Suppressor macrophage treated with lipopolysaccharide for 1 hour (primary cell): ENCODE measurements at places on chromosomes 7 and 10.
A peak's percentile ranks its signal among the peaks of the same experiment; 100 is the strongest.

DNA sequence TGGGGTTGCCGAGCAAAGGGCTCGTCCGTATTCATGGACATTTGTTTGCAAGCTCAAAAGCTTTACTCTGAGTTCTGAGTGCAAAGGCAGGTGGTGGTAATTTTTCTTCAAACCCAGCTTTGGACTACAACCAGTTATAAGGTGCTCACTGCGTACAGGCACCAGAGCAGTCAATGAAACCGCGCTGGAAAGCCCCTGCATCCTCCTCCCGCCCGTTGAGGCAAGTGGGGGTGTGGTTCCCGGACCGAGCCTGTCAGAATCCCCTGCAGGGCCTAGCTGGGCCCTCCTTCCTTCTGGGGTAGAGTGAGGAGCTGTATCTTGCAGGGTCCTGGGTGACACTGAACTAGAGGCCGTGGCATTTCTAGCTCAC is 22.3 kb downstream of the AMZ1 start:
- DNase-seq = no peak

GRCh38 chr10:71008150-71008549 is 119.8 kb upstream of the PCBD1 start:
- no peak for DNase-seq

DNA sequence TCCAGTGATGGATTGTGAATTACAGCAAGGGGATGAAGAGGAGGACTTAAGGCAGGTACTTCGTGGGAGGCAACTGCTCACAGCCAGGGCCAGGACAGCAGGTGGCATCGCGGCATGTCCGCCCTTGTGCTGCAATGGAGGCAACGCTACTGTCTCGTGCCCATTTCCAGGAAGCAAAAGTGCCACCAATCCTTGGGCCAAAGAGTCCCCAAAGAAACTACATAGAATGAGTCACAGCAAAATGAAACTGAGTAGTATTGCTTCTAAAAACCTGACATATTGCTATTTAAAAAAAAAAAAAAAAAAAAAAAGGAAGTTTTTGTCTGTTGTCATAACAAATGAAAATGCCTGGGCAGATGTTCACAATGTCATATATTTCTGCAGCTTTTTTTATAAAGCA is 46.6 kb downstream of the RSU1 start:
- DNase-seq = peak; percentile 88

- DNase-seq = peak; percentile 30
Observed at GRCh38 chr7:148715027-148715426, 16.3 kb downstream of the CUL1 start.

- no peak for DNase-seq
Observed at GRCh38 chr10:49632406-49633317, 18.8 kb downstream of the CHAT start.

- DNase-seq = peak; percentile 95
Observed at GRCh38 chr7:20450536-20450935, 119.8 kb downstream of the ITGB8 start.

GRCh38 chr10:116403740-116404250 is 23.9 kb upstream of the PNLIPRP3 start:
- no peak for DNase-seq

DNA sequence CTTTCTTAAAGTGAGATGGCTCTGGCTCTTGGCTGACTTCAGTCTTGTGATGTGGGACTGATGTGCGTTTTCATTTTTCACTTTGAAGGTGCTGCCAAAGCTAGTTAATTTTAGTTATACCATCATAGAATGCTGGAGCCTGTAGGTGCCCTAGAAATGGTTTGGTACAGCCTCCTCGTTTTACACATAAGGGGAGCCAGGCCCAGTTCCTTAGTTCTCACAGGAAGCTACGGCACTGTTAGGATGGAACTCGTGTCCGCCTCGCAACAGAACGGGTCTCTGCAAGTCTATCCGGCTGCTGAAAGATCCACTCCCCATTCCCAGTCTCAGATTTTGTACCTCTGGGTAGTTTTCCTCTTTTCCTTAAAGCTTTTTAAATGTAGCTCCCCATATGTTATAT is 173.2 kb upstream of the PRPS1L1 start:
- no peak for DNase-seq

DNA sequence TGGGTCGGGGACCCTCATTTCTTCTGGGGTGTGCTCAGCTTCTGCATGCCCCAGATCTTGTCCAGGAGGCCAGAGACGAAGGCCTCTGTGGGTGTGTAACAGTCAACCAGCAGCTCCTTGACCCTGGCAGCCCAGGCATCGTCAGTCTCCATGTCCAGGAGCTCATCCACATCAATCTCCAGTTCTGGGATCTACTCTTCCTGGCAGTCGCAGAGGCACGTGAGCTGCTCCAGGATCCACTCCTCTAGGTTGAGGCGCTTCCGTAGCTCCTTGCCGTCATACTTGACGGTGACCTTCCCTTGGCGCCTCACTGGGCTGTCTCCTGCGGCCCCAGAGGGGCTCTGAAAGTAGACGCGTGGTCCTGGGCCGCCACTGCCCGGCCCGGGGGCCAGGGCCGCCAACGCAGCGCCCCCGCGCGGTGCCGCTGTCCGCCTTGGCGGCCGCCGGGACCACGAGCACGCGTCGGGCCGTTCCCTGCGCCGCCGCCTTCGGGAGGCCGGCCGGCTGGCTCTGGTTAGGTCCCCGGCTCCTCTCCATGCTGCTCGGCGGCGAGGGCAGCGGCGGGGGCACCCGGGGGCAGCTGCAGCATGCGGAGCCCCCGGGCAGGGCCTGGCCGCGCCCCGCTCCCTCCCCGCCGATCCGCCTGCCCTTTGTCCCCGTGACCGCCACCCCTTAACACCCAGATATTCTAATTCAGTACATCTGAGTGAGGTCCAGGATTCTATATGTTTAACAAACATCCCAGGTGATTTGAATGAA is 170.5 kb downstream of the SEPTIN7 start:
- peak; percentile 50 for DNase-seq

DNA sequence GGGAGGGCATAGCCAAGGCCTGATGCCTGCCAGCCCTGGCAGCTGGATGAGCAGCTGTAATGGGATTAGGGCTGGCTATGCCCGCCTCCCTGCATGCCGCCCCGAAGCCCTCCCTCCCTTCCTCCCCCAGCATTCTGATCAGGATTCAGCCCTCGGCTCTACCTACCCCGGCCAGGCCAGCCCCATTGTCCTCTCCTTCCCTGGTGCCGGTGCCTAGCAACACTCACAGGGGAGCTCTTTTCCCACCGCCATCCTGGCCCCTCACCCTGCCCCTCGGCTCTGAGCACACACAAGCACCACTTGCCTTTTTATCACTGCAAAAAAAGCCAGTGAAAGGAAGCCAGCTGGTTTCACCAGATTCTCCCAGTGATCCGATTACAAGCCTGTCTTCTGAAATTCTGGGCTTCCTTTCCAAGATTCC is 9.0 kb upstream of the ADCYAP1R1 start:
- no peak for DNase-seq

DNA sequence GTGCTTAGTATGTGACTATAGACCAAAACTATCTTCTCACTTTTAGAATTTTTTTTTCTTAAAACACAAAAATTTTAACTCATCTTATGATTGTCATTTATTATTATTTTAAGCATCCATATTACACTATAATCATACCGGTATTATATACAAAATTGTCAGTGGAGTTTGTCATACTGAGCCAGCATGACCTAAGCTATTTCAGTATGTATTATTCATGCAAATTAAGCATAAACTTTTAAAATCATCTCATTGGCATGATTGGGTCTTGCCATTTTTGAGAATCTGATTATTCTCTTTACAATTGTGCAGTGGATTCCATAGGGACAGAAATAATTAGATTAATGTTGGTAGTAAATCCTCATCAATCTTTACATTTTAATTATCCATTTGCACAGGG is 46.2 kb upstream of the STMP1 start:
- DNase-seq = no peak

GRCh38 chr10:3902054-3902808 is 117.2 kb upstream of the KLF6 start:
- DNase-seq = peak; percentile 68

GRCh38 chr10:33412653-33413361 is 78.3 kb upstream of the NRP1 start:
- peak; percentile 91 for DNase-seq

GRCh38 chr10:131825150-131825848 is 75.5 kb upstream of the PPP2R2D start:
- no peak for DNase-seq

- no peak for DNase-seq
Observed at GRCh38 chr10:123408660-123409059, 254.5 kb downstream of the BUB3 start.

DNA sequence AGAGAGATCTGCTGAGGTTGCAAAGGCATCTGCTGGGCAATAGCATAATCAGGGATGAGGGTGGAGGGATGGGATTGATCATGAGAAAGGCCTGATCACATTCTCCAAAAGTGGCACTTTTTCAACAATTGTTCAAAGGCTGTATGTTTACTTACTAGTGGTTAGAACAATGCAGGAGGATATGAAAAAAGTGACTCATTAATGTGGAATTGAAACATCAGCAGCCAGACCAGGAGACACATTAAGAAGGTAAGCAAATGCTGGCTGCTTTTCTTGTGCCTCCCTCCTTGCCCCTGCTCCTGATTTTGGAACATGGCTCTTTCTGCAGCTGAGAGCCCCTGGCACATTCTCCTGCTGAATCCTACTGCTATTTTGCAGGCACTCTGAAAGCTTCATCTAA is 63.5 kb downstream of the FAM204A start:
- no peak for DNase-seq

DNA sequence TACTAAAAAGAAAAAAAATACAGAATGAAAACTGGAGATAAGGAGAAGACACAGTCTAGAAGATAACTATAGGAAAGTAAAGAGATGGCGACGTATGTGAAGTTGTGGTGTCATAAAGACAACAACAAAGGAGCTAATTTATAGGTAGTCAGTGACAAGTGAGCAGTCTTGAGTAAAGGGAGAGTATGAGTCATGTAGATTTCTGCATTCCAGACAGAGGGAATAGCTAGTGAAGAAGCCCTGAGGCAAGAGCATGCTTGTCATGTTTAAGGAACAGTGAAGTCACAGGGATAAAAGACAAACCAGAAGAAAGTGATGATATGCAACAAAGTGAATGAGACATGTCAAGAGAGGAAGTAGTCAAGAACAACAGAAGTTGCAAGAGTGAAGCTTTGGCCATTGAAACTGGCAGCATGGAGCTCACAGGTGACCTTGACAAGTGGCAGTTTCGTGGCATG is 2.3 kb upstream of the MIOS start:
- DNase-seq = peak; percentile 70

GRCh38 chr7:91425149-91425548 is 160.9 kb downstream of the FZD1 start:
- no peak for DNase-seq

GRCh38 chr7:137880432-137880831 is 33.7 kb upstream of the DGKI start:
- no peak for DNase-seq

DNA sequence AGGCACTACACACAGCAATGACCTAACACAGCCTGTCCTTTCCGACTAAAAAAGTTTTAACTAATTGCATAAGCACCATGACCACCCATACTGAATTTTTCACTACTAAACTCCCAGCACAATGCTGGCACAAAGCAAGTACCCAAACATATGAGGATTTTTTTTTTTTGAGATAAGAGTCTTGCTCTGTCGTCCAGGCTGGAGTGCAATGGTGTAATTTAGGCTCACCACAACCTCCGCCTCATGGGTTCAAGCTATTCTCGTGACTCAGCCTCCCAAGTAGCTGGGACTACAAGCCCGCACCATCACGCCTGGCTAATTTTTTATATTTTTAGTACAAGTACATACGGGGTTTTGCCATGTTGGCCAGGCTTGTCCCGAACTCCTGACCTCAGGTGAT is 5.1 kb downstream of the UBE2H start:
- no peak for DNase-seq

DNA sequence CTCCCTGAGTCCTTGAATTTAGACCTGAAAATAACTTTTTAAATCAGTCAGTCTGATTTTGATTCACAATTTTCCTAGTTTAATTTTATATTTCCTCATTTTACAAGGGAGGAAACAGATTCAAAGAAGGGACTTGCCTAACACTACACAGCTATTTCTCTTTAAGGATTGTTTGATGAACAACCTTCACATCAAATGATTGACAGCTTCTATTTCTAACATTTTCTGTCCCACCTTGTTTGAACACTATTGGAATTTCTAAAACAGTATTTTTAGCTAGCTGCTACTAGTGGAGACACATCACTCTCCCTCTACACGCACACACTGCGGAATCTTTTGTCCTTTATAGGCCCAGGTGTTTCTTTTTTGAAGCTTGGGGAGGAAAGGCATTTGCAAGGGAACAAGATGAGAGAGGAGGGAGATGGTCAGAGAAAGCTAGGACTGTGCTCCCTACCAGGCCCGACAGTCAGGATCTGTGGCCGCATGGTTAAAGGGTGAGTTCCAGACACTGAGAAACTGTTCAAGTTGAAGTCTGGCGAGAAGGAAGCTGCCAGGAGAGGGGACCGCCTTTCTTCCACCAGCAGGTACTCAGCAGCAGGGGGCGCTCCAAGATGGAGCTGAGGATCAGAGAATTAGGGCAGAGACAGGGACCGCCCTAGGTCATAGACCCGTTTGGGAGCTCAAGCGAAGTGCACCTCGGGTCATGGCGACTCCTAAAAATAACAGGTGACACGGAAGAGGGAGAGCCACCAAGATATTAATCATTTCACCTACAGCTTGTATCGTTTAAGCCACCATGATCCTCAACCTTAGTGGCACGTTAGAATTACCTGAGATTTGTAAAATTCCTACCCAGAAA is 49.7 kb downstream of the DNAJC12 start:
- peak; percentile 75 for DNase-seq

DNA sequence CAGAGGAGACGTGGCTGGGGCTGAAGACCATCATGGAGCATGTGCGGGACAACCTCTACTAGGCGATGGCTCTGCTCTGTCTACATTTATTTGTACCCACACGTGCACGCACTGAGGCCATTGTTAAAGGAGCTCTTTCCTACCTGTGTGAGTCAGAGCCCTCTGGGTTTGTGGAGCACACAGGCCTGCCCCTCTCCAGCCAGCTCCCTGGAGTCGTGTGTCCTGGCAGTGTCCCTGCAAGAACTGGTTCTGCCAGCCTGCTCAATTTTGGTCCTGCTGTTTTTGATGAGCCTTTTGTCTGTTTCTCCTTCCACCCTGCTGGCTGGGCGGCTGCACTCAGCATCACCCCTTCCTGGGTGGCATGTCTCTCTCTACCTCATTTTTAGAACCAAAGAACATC is 22.0 kb upstream of the CPA5 start:
- no peak for DNase-seq

DNA sequence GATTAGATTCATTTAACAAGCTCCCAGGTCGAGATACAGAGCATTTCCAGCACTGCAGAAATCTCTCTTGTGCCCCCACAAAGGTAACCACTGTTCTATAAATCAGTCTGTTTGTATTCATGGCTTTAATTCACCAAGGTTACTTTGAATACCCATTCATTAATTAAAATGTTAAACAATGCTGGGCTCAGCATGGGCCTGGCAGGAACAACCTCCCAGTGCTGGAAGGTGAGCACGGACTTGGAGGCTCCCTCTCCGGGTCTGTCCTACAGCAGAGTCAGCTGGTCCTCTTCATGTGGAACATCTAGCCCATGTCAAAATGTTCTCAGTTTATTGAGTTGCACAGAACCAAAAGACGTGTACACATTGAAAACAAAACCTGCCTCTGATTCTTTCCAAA is 15.6 kb upstream of the EFCAB10 start:
- DNase-seq = no peak
